ENCODE measurements at places on chromosomes 5 and 9. TPM values are rescaled to one million over a fixed set of nuclear protein-coding genes. Genes with fewer than 3 reads are reported as not detected.
A peak's percentile ranks its signal among the peaks of the same experiment; 100 is the strongest.

RANBP17 gene
- total RNA-seq: not detected

TGFBI gene
- total RNA-seq: 3.9 TPM

ERAP2 gene
- total RNA-seq: 162 TPM

POU5F2 gene
- 1.5 TPM for total RNA-seq

DDX4 gene
- not detected for total RNA-seq

SLC6A3 gene
- total RNA-seq: 0.22 TPM

CDK7 gene
- total RNA-seq: 23.0 TPM

CBY3 gene
- not detected for total RNA-seq

PCDHA1 gene
- total RNA-seq: not detected

C5orf58 gene
- not detected for total RNA-seq

STPG3 gene
- not detected for total RNA-seq

DNA sequence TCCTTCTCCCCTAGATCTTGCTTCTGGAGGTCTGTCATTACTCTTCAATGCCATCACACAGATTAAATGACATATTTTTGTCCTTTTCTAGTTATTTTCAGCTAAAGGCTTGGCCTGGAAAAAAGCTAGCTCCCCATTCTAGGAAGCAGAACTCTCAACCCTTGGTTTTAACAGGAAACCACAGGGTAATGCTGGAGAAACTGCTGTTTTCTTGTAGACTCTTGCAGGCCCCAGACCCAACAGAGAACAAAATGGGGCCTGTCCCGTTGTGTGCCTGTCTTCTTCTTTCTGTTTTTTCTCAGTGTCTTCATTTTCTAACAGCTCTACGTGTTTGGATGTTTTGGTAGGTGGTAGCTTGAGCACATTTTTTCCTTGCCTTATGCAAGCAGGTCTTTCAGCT, 21.5 kb downstream of the DCANP1 start:
- no peak for DNase-seq

- no peak for DNase-seq
Measured at GRCh38 chr5:175922192-175922885, 45.8 kb downstream of the THOC3 start.

GRCh38 chr5:64417390-64417789, 88.4 kb upstream of the RGS7BP start:
- DNase-seq: no peak

GRCh38 chr5:107985144-107985543, 314.4 kb upstream of the EFNA5 start:
- no peak for DNase-seq

DNA sequence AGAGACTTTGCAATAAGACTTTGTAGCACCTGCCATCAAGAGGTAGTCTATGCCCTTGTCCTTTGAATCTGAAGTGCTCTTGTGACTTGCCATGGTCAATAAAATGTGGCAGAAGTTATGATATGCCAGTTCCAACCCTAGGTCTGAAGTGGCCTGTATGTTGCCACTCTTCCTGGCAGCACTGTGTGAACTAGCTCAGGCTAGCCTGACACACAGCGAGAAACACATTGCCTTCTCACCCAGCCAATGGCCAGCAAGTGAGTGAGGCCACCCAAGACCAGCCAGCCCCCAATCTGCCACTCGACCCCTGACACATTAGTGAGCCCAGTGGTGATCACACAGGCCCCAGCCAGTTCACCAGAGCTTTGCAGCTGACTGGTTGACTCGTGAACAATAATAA, 52.7 kb upstream of the OSMR start:
- DNase-seq: no peak

DNA sequence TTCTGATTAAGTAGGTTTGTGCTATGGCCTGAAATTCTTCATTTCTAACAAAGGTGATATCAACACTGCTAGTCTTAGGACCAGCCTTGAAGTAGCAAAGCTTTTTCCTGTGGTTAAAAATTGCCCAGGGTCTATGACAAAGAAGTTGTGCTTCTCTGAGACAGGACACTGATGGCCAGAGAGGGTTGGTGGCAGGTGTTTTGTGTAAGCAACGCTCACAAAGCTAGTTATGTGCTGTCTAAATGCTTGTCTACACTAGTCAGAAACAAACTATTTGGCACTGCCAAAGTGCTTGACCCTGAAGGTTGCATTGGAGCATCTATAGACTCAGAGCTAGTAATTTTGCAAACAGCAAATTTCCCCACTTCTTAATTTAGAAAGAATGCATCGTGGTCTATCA, 44.1 kb upstream of the SELENOP start:
- DNase-seq: no peak

DNA sequence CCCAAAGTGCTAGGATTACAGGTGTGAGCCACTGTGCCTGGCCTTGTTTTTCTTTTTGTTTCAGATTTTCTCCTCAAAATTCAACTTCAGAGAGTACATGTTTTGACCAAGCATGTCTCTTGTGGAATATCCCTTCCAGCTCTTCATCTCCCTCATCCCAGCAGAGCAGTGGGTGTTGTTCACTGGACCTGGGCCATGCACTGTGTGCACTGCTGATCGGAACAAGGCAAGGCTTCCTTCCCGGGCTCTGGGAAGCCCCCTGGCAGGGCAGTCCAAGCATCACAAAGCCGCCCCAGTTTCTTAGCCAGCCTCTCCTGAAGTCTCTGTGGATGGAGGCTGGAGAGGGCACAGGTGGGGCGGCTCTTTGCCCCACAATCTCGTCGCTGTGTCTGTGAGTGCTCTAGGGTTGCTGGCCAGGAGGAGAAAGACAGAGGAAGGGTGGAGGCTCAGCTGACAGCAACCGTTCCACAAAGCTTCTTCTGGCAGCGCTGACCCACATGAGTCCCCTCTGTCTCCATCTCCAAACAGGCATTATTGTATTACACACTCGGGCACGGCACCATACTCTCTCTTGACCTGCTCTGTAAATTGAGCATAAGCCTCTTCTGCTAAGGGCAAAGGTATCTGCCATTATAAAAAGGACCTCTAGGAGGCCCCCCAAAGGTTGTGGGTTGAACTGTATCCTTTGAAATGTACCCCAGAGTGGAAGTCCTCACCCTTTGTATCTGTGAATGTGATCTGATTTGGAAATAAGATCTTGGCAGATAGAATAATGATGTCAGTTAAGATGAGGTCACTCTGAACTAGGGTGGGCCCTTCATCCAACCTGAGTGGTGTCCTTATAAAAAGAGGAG, 89.6 kb downstream of the TARS1 start:
- DNase-seq: no peak

GRCh38 chr9:115063058-115063845, 54.7 kb downstream of the TNC start:
- DNase-seq: no peak

DNA sequence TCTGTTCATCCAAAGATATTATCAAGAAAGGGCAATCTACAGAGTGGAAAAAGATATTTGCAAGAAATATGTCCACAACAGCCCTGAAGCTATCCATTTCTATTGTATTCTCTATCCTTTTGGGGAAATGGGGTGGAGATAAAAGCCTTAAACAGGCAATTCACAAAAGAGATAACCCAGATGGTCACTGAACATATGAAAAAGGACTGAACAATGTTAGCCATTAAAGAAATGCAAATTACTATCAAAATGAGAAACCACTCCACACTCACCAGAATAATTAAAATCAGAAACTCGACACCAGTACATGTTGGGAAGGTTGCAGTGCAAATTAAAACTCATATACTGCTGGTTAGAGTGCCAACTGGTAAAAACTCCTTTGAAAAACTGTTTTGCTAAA, 955.2 kb upstream of the DMAC1 start:
- DNase-seq: no peak

DNA sequence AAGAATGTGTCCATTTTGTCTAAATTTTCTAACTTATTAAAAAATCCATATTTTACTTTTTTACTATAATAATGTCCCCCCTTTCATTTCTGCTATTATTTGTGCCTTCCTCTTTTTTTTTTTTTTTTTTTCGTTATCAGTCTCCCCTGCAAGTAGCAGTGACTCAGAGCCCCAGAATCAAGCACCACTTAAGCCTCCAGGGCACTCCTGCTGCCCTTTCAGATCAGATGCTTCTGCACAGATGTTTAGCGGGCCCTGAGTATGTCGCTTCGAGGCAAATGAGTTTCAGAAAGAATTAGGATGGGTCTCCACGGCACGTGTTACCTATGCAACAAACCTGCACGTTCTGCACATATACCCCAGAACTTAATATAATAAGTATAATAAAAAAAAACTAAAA, 11.7 kb downstream of the MED7 start:
- no peak for DNase-seq

GRCh38 chr5:95826949-95827891, 4.7 kb upstream of the GLRX start:
- no peak for DNase-seq

DNA sequence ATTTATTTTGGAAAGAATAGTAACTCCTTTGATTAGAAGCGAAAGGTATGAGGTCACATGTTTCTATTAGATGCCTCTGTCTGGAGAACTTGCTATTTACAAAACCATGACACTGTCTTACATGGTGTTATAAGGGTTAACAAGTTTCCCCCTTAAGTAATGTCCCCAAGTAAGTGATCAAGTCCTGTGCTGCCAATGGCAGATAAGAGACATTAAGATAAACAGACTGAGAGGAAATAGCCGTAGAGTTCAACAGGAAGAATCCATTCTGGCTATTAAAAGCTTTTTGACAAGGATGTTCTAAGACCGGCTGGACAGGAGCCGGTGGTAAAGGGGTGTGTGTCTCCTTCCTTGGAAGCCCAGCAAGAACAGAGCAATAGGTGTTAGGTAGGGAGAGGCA, 257.5 kb downstream of the GADD45G start:
- DNase-seq: no peak

- no peak for DNase-seq
Measured at GRCh38 chr5:90898326-90899013, 339.9 kb downstream of the ADGRV1 start.

DNA sequence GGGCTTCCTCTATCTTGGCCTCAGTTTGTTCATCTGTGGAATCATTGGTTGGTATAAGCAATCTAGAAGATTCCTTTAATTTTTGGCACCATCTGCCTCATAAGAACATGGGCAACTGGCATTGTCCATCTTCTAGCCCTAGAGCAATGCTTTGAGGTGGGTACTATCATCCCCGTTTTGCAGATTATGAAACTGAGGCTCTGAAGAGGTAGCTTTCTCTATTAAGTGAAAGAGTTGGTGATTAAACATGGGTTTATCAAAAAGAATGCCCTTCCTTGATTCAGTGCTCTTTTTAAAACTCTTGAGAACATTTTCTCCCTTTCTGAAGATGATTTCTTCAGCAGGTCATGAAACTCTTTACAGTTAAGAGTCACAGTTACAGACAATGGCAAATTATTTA, 42.4 kb upstream of the TGFBR1 start:
- no peak for DNase-seq

DNA sequence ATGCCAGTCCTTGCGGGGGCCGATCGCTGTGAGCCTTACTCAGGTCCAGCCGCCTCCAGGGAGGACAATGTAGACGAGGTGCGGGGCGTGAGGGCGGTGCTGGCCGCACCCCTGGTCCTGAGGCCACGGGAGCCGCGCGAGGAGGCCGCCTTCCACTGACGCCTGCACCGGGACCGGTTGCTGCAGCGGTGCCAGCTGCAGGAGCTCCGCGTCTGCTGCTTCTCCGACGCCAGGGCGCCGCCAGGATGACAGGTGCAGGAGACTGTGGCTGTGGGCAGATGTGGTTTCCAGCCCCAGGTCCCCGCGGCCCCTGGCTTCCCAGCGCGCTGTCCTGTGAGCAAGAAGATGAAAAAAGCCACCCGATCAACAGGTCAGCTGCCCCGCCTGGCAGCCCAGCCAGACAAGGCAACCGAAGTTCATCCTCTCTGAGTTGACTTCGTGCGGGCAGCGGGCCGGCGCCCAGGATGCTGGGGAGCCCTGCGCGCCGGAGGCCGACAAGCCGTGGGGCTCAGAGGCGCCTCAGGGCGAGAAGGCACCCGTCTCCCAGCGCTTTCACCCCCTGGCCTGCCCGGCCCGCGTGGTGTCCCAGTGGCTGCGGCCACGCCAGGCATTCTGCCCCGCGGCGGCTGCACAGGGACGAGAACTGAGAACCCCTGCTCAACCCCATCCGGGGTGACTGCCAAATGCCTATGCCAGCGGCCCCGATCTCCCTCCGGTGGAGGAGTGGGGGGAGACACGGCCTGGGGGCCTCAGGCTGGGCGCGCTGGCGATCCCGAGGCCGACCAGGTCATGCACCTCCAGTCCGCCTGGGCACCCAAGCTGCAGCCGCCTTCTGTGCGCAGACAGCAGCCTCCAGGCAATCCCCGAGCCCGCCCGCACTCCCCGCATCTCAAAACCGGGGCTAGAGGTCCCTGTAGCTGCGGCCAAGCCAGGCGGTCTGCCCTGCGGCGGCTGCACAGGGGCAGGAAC, 43.4 kb upstream of the BICD2 start:
- peak; percentile 18 for DNase-seq

- no peak for DNase-seq
Measured at GRCh38 chr5:138755084-138755748, 2.0 kb downstream of the CTNNA1 start.

DNA sequence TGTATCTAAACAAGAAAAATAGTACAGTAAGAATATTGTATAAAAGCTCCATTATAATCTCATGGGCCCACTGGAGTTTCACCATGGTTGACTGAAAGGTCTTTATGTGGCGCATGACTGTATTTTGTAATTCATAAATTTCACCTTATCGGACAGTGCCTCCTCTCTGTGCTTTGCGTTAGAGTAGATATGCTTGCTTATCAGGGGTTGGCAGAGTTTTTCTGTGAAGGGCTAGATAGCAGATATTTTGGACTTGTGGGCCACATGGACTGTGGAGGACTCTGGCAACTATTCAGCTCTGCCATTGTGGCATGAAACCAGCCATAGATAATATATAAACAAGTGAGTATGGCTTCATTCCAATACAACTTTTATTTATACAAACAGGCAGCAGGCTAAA, 23.2 kb downstream of the GAPVD1 start:
- no peak for DNase-seq

GRCh38 chr5:169248996-169249395, 51.9 kb downstream of the SLIT3 start:
- DNase-seq: no peak

- DNase-seq: no peak
Measured at GRCh38 chr5:63686181-63686580, 276.1 kb downstream of the HTR1A start.

DNA sequence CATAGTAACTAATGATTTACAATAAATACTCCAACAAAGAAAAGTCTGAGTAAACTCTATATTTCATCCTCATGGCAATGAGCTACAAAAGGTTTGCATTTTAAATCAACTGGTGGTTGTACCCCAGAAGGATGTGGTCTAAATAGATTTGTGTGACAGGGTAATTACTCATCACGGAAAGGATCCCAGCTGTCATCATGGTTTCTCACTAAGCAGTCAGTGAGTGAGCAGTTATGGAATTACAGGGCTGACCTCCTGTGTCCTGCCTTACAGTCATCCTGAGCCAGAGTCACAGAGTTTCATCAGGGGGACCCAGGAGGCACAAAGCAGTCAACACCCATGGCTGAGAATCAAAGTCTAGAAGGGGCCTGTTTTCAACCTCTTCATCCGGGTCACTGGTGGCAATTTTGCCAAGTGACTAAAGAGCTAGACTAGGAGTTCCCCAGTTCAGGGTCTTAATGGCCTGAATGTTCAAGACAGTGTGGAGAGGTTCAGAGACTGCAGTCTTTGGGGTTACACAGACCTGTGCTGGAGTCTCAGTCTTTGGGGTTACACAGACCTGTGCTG, 210.7 kb upstream of the SLC24A2 start:
- DNase-seq: no peak

Data from T-cell (primary cell).